ENCODE measurements at places on chromosomes 11 and 22. TPM values are rescaled to one million over a fixed set of nuclear protein-coding genes. Genes with fewer than 3 reads are reported as not detected.

The DDTL gene
- total RNA-seq: 1.2 TPM

The VSIG10L2 gene
- total RNA-seq: not detected

The HTR3A gene
- 1.3 TPM for total RNA-seq

The OR11H1 gene
- total RNA-seq: not detected

The TUBA8 gene
- total RNA-seq: 0.79 TPM

The LRRC10B gene
- 0.36 TPM for total RNA-seq

The DEUP1 gene
- not detected for total RNA-seq

The TECTA gene
- total RNA-seq: 1.8 TPM

The OR8A1 gene
- total RNA-seq: not detected

The POLD3 gene
- total RNA-seq: 30.3 TPM

The HEPHL1 gene
- total RNA-seq: not detected

The SLC22A9 gene
- not detected for total RNA-seq

The ACP2 gene
- total RNA-seq: 43.3 TPM

The PICK1 gene
- total RNA-seq: 54.1 TPM

The CAVIN3 gene
- total RNA-seq: 75.5 TPM

The SLC29A2 gene
- total RNA-seq: 32.4 TPM

The CLTCL1 gene
- 11.8 TPM for total RNA-seq

The CFAP300 gene
- total RNA-seq: 5.2 TPM

The MISFA gene
- total RNA-seq: 6.0 TPM

The GRAP2 gene
- 0.92 TPM for total RNA-seq

The SLC22A8 gene
- total RNA-seq: 0.16 TPM

The OR51B5 gene
- total RNA-seq: 0.78 TPM

The TSPO gene
- total RNA-seq: 11.6 TPM

The MRPL49 gene
- total RNA-seq: 56.6 TPM

The MN1 gene
- total RNA-seq: 15.7 TPM

The INPP5J gene
- 4.3 TPM for total RNA-seq

The LTO1 gene
- total RNA-seq: 23.2 TPM

The CYB5R2 gene
- total RNA-seq: 33.1 TPM

Data from endodermal cell (in vitro differentiated cells).